ENCODE measurements at places on chromosomes 5 and 9.

- no peak for DNase-seq
Observed at GRCh38 chr5:26942481-26942880, 95.9 kb downstream of the CDH9 start.

GRCh38 chr9:95086564-95086955 is 230.9 kb downstream of the FANCC start:
- no peak for DNase-seq

- DNase-seq: no peak
Observed at GRCh38 chr5:112799661-112800060, 61.4 kb upstream of the SRP19 start.

DNA sequence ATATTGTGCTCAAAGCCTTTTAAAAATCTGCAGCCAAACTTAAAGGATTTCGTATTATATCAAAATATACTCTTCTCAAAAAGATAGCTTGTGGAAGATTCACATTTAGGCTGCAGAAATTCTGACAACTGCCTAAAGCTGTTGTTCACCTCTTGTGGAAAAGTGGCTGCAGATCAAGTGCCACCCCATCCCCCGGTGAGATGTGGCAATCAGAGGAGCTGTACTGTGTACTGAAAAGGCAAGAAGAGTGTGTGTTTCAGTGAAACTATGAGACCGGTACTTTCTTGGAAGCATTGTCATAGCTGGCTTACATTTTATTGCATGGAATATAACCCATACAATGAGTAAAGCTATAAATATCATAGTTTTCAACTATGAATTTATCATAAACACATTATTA is 64.3 kb downstream of the CDH18 start:
- DNase-seq: no peak

DNA sequence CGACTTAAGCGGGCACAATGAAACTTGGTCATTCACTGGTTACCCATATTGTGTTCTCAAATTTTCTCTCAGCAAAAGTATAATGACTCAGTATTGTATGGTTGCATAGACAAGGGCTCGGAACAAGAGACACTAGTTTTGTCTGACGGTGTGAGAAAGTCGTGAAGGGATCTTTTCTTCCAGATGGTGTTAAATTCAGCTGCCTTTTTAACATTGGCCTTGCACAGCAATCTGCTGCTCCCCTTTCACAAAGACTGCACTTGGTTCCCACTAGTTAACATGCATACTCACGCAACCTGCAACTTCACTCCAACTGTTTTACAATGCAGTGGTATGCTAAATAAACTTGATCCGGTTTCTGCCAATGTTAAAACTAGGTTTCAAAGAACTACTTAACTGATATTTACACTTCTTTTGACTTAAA is 219.2 kb downstream of the MEF2C start:
- DNase-seq: peak; percentile 73

DNA sequence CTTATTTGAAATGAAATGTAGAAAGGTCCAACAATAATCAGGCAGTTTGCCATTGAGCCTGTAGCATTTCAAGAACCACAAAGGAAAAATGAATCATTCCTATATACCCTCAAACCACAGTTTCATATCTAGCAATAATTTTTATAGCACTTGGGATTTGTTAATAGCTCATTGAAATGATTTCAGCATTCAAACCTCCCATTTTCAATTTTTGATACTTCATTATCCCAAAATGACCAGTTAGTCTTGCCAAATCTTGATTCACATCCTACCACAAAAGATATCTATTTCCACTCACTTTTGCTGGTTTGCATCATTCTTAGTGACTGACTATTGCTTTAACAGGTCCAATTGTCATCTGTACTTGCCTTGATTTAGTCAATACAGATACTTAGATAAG is 790.1 kb downstream of the TLE1 start:
- no peak for DNase-seq

DNA sequence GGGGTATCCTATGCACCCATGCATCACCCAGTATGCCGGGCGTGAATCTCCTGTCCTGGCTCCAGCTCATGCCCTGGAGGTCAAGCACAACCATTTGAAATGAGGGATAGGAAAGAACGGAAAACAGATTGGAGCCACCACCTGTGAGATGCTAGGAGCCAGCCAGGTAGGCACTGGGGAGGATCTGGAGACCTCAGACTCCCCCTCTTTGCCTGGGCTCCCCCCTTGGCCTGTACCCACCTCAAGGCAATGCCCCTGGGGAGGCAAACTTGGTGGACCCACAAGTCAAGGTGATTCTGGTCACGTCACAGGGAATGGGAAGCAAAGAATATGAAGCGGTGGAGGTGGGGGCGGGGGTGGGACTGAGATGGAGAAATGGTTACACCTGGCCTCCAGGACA is 92.6 kb downstream of the PAX5 start:
- DNase-seq: no peak

DNA sequence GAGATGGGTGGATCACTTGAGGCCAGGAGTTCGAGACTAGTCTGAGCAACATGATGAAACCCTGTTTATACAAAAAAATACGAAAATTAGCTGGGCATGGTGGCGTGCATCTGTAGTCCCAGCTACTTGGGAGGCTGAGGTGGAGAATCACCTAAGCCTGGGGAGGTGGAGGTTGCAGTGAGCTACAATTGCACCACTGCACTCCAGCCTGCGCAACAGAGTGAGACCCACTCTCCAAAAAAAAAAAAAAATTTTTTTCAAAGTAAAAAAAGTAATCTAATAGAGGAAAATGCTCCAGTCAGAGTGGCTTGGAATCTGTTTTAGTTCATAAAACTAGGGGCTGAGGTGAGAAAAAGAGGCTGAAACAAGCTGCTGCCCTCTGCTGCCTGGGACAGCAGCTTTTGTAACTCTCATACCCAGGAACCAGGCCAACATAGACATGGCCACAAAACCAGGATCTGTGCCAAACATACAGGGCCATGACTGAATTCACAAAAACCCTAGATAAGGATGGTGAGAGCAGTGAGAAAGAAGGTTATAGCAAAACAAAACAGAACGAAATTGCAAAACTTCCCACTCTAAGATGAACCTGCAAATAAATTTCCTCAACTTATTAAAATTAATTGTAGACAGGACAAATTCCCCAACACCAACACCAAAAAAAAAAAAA is 13.1 kb upstream of the DCAF12 start:
- no peak for DNase-seq

DNA sequence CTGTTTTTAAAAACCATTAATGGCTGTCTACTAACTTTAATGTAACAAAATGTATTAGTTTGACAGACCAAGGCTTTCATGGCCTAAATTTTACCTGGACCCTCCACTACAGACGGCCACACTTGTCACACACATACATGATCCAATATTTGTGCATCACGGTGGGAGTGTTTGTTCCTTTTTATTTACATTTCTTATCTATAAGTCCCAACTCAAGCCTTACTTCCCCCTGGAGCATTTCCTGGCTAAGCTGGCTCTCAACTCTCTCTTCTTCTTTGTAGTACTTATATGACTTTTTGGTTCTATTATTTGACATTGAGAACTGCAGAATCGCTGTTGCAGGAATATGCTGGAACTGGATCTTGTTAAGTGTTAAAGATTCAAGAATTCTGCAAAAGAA is 534.4 kb downstream of the RAB3C start:
- no peak for DNase-seq

- no peak for DNase-seq
Observed at GRCh38 chr5:72510610-72511181, 3.5 kb upstream of the ZNF366 start.

DNA sequence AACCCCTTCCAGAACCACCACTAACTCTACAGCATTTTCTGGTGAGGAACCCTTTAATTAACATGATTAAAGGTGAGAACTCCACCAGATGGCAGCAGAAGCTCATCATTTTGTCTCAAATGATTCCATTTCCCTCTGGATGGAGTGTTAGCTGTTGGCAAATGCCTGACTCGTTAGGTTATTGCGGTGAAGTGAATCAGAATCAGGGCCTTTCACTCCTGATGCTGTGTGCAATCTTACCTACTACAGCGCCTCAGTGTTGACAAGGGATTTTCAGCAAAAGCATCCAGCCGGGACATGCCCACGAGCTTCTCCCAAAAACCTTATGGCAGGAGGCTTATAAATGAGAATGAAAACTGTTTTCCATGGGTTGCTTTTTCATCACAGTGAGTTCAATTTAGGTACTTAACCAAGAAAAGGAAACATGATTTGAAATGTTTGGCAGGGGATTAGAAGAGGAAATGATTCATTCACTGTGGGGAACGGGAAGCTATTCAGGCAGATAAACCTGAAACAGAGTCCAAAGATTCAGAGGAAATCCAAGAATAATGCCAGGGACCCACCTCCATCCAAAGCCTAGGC is 48.0 kb upstream of the CAST start:
- peak; percentile 64 for DNase-seq

GRCh38 chr5:173329491-173330337 is 1.5 kb upstream of the STC2 start:
- DNase-seq: peak; percentile 70

DNA sequence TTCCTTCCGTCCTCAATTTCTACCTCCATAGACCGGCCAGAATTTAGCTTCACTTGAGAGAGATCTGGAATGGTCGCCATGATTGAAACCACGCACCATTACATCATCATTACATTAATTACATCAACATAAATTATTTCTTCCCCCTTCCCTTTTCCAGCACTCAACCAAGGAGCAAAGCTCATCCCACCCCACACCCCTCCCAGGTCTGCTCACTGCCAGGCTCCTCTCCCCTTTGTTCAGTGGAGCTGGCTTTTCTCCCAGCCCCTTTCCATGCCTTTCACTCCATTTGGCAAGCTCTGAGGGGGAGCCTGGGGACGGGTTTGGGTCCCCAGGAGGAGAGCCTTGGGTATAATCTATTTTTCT is 8.4 kb downstream of the RACK1 start:
- DNase-seq: no peak
